ENCODE measurements at places on chromosomes 6 and 20. TPM values are rescaled to one million over a fixed set of nuclear protein-coding genes. Genes with fewer than 3 reads are reported as not detected.

Gene HNF4A
- total RNA-seq = 17.3 TPM

Gene ZNF341
- total RNA-seq = 5.7 TPM

Gene CLVS2
- 0.08 TPM for total RNA-seq

Gene BPIFA1
- total RNA-seq = not detected

Gene SNPH
- 3.8 TPM for total RNA-seq

Gene TNF
- total RNA-seq = not detected

Gene C20orf173
- not detected for total RNA-seq

Gene NMBR
- not detected for total RNA-seq

Gene RFX6
- not detected for total RNA-seq

Gene ESR1
- not detected for total RNA-seq

Gene GDAP1L1
- total RNA-seq = not detected

Gene TUBB2A
- 102 TPM for total RNA-seq

Gene GLP1R
- not detected for total RNA-seq

Gene LPA
- total RNA-seq = 0.05 TPM
